ENCODE measurements at places on chromosomes 16 and 17.

- no peak for DNase-seq
Measured at GRCh38 chr17:75980188-75981018, 1.4 kb downstream of the TEN1 start.

- DNase-seq = no peak
Measured at GRCh38 chr17:31401456-31402254, 10.2 kb downstream of the RAB11FIP4 start.

DNA sequence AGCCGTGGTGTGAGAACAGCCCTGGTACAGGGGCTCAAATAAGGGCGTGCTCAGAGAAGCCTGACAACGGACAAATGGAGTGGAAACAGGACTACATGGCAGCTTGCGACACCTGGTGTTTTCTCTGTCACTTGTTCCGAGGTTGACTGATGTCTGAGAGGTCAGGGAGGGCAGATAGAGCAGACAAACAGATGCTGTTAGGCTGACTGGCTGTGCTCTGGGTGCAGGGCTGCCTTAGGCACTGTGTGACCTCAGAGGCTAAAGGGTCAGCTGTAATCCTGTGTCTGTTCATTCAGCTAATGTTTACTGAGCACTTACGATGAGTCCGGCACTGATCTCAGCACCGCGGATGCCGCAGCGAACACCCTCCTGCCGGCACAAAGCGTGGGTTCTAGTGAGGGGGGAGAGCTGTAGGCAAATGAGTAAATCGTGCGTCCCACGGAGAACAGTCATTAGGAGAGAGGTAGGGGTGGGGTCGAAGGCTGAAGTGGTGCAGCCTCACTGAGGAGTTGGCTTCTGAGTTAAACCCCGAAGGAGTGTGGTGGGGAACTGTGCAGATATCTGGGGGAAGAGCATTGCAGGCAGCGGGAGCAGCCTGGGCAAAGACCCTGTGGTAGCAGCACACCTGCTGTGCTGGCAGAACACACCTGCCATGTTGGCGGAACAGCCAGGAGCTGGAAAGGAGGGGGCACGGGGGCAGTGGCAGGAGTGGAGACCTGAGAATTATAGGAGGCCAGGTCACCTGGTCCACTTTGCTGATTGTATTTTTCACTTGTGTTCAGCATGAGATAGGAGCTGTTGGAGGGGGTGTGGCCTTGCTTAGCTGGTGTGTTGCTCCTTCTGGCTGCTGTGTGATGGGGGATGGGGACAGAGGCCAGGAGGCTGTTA lies 35.0 kb downstream of the GPT2 start:
- DNase-seq = no peak

DNA sequence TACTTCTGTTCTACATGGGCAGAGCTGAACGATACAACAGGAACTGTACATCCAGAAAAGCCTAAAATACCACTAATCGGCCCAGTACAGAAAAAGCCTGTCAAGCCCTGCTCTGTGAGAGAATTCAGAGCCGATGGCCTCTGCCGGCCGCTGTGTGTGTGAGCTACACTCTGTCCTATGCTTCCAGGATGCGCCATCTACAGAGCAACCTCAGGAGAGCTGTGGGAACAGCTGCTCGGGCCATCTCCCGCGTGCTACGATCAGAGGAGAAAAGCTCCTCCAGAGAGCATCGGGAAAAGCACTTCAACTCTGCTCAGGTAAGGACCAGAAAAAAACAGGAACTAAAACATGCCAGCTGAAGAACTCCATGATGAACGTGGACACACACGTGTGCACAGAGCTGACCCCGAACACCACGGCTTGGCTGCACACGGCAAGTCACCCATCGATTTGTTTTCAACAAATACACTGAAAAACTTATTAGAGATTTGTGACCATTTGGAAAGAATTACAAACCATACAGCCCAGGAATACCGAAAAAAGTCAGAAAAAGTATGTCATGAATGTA lies 115.9 kb downstream of the ANKRD11 start:
- no peak for DNase-seq

Data from H1 (cell line).